ENCODE measurements at places on chromosomes 16 and 17.

DNA sequence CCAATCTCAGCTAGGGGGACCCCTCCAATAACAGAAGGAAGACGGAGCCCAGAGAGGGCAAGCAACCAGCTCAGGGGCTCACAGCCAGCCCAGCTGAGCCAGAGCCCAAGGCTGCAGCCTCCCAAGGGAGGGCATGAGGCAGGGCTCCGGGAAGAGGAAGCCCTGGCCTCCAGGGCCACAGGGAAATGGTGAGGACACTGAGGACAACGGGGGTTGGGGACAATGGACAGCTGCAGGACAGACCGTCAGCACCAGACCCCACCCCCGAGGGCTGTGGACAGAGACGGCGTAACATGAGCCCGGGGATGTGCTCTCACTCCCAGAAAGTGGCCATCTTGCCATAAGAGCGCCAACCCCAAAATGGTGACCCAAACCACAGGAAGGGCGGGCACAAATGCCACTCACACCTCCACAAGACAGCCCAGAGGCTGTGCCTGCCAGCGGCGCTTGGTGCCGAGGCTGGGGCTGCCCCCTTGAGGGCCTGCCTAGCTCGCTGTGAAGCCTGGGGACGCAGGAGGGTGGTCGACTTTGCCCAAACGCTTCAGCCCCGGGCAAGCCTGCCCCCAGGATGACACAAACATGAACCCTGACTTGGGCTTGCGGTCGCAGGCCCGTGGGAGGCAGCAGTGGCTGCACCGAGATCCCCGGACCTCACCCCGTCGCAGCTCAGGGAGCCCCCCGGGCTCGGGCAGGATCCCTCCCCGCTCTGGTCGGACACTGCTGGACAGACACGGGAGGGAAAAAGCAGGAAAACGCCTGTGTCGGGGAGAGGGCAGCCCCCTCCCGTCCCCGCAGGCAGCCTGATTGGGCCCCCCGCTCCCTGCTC lies 10.5 kb downstream of the PIMREG start:
- DNase-seq = no peak

DNA sequence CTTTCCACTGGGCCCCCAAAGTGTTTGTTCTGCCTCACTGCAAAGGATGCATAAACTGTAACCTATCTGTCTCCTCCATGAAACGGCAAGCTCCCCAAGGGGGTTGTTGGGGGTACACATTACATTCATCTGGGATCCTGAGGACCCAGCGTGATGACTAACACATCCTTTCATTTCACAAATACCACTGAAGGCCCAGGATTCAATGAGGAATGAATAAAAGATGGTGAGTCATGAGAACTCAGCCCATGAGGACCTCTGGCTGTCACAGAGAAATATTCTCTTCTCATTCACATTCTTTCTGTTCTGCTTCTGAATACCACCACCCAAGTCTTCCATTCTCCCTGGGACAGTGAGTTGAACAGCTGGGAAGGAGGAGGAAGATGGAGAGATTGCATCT lies 149.8 kb downstream of the RBFOX3 start:
- no peak for DNase-seq

DNA sequence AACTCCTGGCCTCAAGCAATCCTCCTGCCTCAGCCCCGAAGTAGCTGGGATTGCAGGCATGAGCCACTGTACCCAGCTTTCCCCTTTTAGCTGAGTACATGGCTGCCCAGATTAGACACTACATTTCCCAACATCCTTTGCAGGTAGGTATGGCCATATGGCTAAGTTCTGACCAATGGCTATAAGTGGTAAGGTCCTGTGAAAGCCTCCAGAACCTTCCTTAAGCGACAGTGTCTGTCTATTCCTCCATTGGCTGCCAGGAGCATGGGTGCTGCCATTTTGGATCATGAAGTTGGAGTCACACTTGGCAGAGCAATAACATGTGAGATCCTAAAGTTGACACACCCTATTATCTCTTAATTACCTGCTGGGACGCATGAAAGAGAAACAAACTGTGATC lies 24.4 kb upstream of the CRHR1 start:
- peak; percentile 6 for DNase-seq

DNA sequence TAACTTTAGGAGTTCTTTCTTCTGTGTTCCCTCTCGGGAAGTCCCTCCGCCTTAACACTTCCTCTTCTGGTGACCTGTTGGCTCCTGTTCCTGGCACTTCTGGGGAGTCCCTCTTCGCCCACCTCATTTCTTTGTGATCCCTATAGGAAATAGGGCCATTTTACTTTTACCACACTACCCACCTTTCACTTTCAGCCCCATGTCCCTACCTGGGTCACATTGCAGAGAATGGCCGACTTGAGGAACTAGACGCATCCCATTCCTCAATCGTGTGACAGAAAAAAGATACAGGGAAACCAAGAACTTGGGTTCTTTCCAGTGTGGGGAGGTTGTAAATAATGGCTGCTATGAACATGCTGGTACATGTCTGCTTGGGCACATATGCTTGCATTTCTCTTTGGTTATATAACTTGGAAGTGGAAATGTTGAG lies 6.6 kb downstream of the IL21R start:
- DNase-seq = no peak

Measured in aorta (tissue), 5 donors.